Activated CD8-positive, alpha-beta T cell treated with anti-CD3 and anti-CD28 coated beads, Interleukin-2, amount 10 ng/mL, durations not matched to agents 7 days and 5 days (primary cell): ENCODE measurements at places on chromosomes 3 and 15.

GRCh38 chr3:126528800-126529541 is 5.0 kb downstream of the CHST13 start:
- peaks cover 21% of the 10 kb centered on the region for H3K27me3 ChIP-seq
- H3K4me1 ChIP-seq: peaks cover 3% of the 10 kb centered on the region
- DNase-seq: no peak

DNA sequence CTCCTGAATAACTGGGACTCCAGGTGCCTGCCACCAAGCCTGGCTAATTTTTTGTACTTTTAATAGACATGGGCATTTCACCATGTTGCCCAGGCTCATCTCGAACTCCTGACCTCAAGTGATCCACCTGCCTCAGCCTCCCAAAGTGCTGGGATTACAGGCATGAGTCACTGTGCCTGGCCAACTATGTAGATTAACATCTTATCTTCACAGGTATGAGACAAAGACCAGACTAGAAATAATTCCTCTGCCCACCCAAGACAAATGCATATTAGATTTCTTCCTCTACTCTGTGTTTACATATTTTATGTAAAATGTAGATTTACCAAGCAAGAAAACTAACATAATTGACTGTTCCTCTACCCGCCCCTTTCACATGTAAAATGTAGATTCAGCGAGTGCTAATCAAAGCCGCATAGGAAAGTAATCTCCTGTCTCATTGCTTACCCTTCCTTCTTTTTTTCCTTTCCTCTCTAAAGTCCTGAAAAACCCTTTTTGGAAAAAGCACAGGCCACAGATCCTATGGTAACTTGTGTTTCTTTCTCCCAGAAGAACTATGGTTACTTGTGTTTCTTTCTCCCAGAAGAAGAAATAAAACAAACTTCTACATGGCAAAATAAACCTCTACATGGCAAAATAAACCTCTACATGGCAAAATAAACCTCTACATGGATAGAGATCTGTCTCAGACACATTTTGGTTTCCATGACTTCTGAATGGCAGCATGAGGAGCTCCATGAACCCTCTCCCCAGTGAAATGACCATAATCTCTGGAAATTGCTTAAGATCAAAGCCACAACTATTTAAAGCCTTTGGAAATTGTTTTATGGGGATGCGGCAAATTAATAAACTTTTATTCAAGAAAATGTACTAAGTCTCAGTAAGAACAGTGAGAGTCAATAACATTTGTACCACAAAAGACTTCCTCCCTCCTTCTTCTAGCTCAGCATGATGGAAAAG is 9.1 kb upstream of the ABHD2 start:
- no peak overlapping the region for H3K4me3 ChIP-seq
- no peaks in the 10 kb centered on the region for H3K36me3 ChIP-seq
- H3K27me3 ChIP-seq: peaks cover 13% of the 10 kb centered on the region
- no peak for DNase-seq
- H3K27ac ChIP-seq: no peak overlapping the region

- peaks cover 51% of the 10 kb centered on the region for H3K4me1 ChIP-seq
- H3K27me3 ChIP-seq: no peaks in the 10 kb centered on the region
- H3K36me3 ChIP-seq: peaks cover 86% of the 10 kb centered on the region
- no peak overlapping the region for H3K27ac ChIP-seq
- no peak overlapping the region for H3K4me3 ChIP-seq
- DNase-seq: peak; percentile 19
Observed at GRCh38 chr3:56747150-56747549, 54.6 kb downstream of the ARHGEF3 start.

GRCh38 chr3:27960133-27960532 is 238.0 kb upstream of the EOMES start:
- H3K27me3 ChIP-seq: no peaks in the 10 kb centered on the region
- no peaks in the 10 kb centered on the region for H3K36me3 ChIP-seq
- no peak for DNase-seq
- H3K4me1 ChIP-seq: no peaks in the 10 kb centered on the region
- no peak overlapping the region for H3K27ac ChIP-seq
- H3K4me3 ChIP-seq: no peak overlapping the region

- H3K27ac ChIP-seq: no peak overlapping the region
- H3K4me1 ChIP-seq: peaks cover 18% of the 10 kb centered on the region
- H3K36me3 ChIP-seq: no peaks in the 10 kb centered on the region
- no peaks in the 10 kb centered on the region for H3K27me3 ChIP-seq
- H3K4me3 ChIP-seq: no peak overlapping the region
- DNase-seq: no peak
Observed at GRCh38 chr3:140768941-140769340, 91.1 kb downstream of the TRIM42 start.

GRCh38 chr15:34122771-34123183 is 20.9 kb downstream of the PGBD4 start:
- no peak for DNase-seq
- H3K4me1 ChIP-seq: no peaks in the 10 kb centered on the region
- no peaks in the 10 kb centered on the region for H3K36me3 ChIP-seq
- no peak overlapping the region for H3K27ac ChIP-seq
- H3K27me3 ChIP-seq: peaks cover 18% of the 10 kb centered on the region

- no peak overlapping the region for H3K4me3 ChIP-seq
- no peak for DNase-seq
- H3K27ac ChIP-seq: no peak overlapping the region
- H3K4me1 ChIP-seq: no peaks in the 10 kb centered on the region
Observed at GRCh38 chr3:82020282-82020681, 258.8 kb upstream of the GBE1 start.

- H3K4me1 ChIP-seq: no peaks in the 10 kb centered on the region
- H3K4me3 ChIP-seq: no peak overlapping the region
- no peak overlapping the region for H3K27ac ChIP-seq
- H3K36me3 ChIP-seq: no peaks in the 10 kb centered on the region
- DNase-seq: no peak
Observed at GRCh38 chr3:145936971-145937370, 224.0 kb downstream of the PLOD2 start.

DNA sequence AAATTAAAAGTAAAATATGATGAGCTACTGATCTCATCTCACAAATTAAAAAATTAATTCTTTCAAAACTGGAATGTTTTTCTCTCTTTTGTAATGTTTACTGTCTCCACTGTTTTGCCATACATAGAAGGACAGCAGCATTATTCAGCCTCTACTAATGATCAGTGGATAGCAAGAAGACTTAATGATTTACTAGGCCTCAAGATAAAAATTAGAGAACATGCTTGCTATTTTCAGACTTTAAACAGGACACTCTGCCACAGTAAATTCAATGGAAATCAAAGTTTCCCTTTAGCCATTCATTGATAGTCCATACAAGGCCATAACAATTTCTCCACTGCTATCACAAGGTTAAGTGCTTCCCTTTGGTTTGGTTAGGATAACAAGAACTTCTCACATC is 129.4 kb downstream of the TMCC1 start:
- no peak overlapping the region for H3K4me3 ChIP-seq
- H3K4me1 ChIP-seq: no peaks in the 10 kb centered on the region
- H3K27ac ChIP-seq: no peak overlapping the region
- no peak for DNase-seq

GRCh38 chr3:54173371-54173770 is 51.0 kb downstream of the CACNA2D3 start:
- no peaks in the 10 kb centered on the region for H3K36me3 ChIP-seq
- no peak overlapping the region for H3K4me3 ChIP-seq
- no peaks in the 10 kb centered on the region for H3K27me3 ChIP-seq

DNA sequence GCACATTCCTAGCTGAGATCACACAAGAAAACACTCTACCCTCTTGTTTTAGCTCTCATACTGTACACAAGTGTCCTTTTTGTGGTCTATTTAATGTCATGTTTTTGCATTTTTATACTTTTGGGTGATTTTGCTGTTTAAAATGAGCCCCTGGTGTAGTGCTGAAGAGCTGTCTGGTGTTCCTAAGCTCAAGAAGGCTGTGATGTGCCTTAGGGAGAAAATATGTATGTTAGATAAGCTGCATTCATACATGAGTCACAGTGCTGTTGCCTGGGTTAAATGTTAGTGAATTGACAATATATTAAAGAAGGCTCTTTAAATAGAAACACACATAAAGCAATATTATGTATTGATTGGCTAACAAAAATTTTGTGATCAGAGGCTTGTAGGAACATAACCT is 387.4 kb upstream of the C2CD4B start:
- DNase-seq: no peak
- peaks cover 4% of the 10 kb centered on the region for H3K27me3 ChIP-seq
- H3K36me3 ChIP-seq: no peaks in the 10 kb centered on the region
- peaks cover 4% of the 10 kb centered on the region for H3K4me1 ChIP-seq

- H3K4me1 ChIP-seq: no peaks in the 10 kb centered on the region
- H3K36me3 ChIP-seq: no peaks in the 10 kb centered on the region
- H3K27me3 ChIP-seq: peaks cover 24% of the 10 kb centered on the region
- DNase-seq: no peak
- H3K27ac ChIP-seq: no peak overlapping the region
- H3K4me3 ChIP-seq: no peak overlapping the region
Observed at GRCh38 chr15:100762289-100762688, 117.3 kb upstream of the ALDH1A3 start.

- peaks cover 11% of the 10 kb centered on the region for H3K27me3 ChIP-seq
- H3K4me3 ChIP-seq: no peak overlapping the region
- H3K27ac ChIP-seq: no peak overlapping the region
- no peaks in the 10 kb centered on the region for H3K36me3 ChIP-seq
- DNase-seq: peak; percentile 56
- H3K4me1 ChIP-seq: no peaks in the 10 kb centered on the region
Observed at GRCh38 chr15:66004618-66005262, 135.4 kb downstream of the RAB11A start.

- H3K4me1 ChIP-seq: peaks cover 4% of the 10 kb centered on the region
- no peaks in the 10 kb centered on the region for H3K36me3 ChIP-seq
- H3K27me3 ChIP-seq: no peaks in the 10 kb centered on the region
- no peak overlapping the region for H3K4me3 ChIP-seq
- no peak for DNase-seq
- no peak overlapping the region for H3K27ac ChIP-seq
Observed at GRCh38 chr15:100686021-100686724, 83.8 kb downstream of the ASB7 start.

DNA sequence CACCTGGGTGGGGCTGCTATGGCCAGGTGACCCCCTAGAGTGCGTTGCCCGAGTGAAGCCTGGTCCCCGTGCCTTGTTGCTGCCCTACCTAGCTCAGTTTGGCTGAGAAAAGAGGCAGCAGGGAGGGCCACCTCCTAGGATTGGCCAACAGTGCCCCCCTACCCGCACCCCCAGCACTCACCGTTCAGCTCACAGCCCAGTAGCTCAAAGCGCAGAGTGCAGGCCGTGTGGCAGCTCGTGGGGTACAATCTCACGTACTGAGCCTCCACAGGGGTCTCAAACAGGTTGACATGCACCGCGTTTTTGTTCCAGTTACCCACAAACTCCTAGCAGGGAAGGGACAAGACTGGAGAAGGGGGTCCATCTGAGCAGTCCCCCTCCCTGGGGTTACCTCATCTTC is 7.6 kb downstream of the MFGE8 start:
- peaks cover 29% of the 10 kb centered on the region for H3K4me1 ChIP-seq
- H3K36me3 ChIP-seq: peaks cover 13% of the 10 kb centered on the region
- no peak for DNase-seq
- H3K27me3 ChIP-seq: no peaks in the 10 kb centered on the region
- H3K4me3 ChIP-seq: no peak overlapping the region

DNA sequence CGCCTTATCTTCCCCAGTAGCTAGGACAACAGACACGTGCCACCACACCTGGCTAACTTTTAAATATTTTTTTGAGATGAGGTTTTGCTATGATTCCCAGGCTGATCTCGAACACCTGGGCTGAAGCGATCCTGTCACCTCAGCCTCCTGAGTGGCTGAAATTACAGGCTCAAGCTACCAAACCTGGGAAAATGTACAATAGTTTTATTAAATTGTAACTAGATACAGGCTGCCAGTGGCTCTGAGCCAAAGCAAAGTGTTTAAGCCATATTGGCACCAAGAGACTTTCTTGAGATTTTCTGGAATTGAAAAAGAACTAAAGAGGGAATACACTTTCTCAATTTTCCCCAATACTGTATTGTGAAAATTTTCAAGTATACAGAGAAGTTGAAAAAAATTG is 204.3 kb downstream of the SUCLG2 start:
- H3K36me3 ChIP-seq: peaks cover 8% of the 10 kb centered on the region
- no peaks in the 10 kb centered on the region for H3K27me3 ChIP-seq
- no peak overlapping the region for H3K27ac ChIP-seq
- H3K4me1 ChIP-seq: no peaks in the 10 kb centered on the region

DNA sequence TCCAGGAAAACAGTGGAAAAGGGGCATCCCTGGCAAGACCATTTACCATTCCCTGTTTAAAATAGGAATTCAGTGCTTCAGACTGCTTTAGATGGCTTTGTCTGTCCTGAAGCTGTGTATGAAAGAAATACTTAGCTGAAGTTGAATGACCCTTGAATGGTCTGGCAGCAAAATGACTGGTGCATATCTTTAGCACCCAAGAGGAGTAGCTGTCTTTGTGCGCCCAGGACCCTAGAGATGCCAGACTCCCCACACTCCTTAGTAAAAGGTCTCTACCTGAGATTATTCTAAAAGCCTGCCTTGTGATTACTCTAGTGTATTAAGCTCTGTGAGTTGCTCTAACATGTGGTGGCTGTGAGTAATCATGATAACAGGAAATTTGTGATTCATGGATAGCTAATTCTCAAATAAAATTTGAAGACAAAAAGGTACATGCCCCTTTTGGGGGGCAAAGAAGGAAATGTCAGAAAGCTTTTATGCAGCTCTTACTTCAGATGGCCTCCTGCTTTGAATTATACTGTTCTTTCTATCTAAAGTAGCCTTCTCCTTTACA is 3.2 kb downstream of the MAPKBP1 start:
- H3K27me3 ChIP-seq: no peaks in the 10 kb centered on the region
- no peak for DNase-seq
- no peak overlapping the region for H3K4me3 ChIP-seq
- H3K27ac ChIP-seq: no peak overlapping the region
- peaks cover 21% of the 10 kb centered on the region for H3K36me3 ChIP-seq
- peaks cover 80% of the 10 kb centered on the region for H3K4me1 ChIP-seq

DNA sequence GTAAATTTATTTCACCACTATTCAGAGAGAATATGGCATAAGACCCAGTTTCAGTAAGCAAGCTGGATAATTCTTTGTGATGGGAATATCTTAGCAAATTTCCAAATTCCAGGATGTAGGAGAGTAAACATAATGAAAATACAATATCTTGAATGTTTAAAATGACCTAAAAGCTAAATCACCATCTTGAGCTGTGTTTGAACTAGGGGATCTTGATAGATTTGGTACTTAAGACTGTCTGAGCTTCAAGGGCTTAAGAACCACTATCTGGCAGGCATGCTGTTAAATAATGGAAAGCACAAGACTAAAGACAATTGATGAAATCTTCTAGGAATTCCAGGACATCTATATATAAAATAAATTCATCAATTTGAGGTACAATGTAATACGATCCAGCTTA is 217.7 kb downstream of the ATP8B4 start:
- H3K27me3 ChIP-seq: peaks cover 3% of the 10 kb centered on the region
- no peak for DNase-seq
- peaks cover 35% of the 10 kb centered on the region for H3K36me3 ChIP-seq
- no peak overlapping the region for H3K4me3 ChIP-seq
- no peaks in the 10 kb centered on the region for H3K4me1 ChIP-seq
- no peak overlapping the region for H3K27ac ChIP-seq
